NCI-H1092 (cell line): ENCODE measurements at places on chromosomes 3 and 15.

GRCh38 chr3:66052721-66053549 lies 14.2 kb upstream of the MAGI1 start:
- no peak for DNase-seq

GRCh38 chr3:157529751-157530150 lies 26.5 kb upstream of the VEPH1 start:
- DNase-seq, result no peak

- DNase-seq, result no peak
These were observed 528 bp downstream of the RBPMS2 start for GRCh38 chr15:64774629-64775493.

DNA sequence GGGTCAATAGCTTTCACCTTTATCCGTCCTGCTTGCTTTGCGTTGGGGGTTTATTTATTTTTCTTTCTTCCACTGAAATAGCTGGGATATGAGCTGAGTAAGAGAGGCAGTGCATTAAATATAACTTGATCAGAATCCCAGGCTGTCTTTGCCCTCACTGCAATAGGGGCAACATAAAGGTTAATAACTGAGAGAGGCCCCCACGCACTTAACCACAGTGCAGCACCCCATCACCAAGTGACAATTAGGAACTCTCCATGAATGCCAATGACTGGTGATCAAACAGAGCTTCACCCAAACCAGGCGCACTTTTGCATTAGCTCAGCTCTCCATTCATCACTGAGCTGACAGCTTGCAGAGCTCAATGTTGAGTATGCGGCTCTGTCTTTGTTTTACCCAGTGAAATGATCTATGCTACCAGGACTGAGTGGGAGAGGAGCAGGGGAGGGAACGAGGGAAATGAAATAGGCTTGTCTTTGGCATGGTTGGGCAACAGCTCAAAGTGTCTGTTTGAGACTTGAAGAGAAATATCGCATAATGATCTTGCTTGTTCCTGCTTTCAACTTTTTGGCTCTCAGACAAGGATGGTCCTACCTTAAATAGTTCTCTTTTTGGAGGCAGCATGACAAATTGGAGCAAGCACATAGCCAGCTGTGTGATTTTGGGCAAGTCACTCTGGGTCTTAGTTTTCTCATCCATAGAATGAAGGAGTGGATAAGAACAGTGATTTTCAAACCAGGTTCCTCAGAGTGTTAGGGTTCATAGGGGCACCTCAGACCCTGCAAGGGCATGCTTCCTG lies 14.5 kb upstream of the GLCE start:
- no peak for DNase-seq

DNA sequence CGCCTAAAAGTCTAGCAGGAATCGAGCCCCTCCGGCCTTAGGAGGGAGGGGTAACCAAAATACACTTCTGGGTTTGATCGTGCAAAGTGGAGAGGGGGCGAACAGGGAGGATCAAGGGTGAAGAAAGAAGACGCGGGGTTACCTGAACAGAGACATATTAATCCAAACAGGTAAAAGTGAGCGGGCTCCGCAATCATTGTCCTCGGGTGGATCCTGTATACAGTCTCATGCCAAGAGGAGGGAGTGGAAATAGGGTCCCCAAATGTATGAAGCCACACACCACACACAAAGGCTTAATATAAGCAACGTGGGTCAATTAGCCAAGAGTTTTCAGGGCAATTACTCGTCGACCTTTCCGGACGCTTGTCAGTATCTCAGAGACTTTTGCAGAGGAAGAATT lies 749.5 kb downstream of the ROBO1 start:
- no peak for DNase-seq

- no peak for DNase-seq
These were observed 55.9 kb upstream of the OSBPL11 start for GRCh38 chr3:125651244-125651643.

DNA sequence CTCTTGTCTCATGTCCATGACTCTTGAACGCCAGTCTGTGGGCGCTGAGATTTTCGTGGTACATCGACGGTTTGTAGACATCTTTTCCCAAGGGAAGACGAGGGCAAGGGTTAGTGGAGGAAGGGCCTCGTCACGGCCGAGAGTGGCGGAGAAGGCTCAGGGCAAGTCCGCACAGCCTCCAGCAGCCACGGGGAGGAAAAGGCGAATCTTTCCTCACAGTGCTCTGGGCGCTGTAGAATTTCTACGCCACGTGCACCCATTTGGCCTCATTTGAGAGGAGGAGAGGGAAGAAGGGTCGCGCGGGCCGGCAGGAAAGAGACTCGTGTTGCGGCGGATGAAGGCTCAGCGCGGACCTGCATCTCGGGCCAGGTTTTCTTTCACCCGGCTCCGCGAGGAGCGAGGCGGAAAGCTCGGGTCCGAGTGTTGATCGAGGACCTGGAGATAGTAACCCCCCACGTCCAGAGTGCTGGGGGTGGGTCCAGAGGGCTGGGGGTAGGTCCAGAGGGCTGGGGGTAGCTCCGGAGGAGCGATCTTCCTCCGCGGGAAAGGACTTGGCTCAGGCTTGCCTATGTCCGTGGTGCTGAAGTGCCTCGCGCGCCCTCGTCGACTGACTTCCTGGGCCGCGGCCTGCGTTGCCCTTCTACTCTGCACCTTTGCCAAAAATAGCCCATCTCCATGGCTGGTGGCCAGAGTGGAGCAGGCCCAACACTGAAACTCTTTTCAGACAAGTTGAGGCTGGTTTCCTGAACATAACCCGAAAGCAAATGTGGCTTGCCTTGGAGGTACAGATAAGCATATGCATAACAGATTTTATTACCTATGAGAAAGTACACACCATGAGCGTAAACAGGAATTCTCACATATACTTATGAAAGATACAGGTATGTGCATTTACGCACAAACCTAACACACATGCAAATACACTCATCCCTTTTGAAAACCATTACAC lies 1.1 kb downstream of the SLC35G2 start:
- peak; percentile 61 for DNase-seq

GRCh38 chr3:178152031-178152806 lies 384.0 kb upstream of the KCNMB2 start:
- no peak for DNase-seq

DNA sequence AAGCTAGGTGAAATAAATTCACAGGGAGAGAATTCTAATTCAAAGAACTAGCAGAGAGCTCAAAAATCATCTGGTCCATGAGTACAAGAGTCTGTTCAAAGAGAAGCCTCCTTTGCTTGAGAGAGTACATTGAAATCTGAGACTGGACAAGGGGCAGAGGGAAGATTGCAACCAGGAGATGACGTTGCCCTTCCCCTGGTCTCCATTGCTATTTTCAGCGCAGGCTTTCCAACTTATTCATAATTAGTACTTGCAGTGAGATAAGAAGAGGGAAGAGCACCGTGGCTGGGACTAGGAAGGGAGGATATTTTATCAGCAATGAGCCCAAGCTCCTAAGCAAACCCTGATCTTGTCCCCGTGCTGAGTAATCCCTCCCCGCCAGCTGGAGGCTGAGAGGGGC lies 251.8 kb upstream of the RORA start:
- DNase-seq, result no peak

DNA sequence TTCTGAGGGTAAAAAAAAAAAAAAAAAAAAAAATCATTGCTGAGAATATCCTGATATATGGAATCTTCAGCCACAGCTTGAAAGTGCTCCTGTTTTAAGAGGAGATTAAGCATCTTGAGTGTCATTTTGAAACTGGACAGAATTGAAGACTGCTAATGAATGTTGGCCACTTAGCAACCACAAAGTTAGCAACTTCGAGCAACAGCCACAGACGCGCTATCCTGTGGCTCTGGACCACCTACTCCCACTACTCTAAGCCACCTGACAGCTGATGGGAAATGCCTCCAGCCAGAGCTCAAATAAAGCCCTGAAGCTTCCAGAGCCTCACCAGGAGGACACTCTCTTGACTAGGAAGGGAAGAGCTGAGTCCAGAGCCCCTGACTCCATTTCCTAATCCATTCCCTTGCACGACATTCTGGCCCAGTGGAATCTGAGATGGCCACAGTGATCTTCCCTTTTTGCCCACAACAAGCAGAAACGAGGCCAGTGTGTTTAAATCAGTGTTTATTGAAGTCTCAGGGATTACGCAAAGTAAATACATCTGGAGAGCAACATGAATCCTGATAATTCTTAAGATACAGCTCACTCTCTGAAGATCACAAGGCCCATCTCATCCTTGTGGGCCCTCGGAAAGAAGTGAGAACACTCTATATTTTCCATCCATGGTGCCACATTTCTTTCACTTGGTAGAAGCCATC lies 58.6 kb downstream of the TMEM212 start:
- no peak for DNase-seq

DNA sequence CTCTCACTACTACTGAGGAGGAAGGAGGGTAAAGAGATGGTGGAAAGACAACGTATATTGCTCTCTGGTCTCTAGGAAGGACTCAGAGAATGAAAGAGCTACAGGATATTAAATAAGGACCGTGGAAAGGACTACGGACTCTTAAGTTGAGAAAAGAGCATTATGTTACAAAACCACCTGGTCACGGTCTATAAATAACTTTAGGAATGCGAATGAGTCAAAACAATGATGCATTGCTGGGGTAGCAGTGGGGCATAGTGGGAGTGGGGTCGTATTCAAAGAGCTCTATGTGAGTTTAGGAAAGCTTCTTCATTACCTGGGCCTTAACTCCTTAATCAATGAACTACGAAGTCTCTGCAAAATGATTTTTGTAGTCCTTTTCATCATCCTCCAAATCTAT lies 295.7 kb upstream of the SOX14 start:
- DNase-seq, result no peak

GRCh38 chr3:131944676-131945075 lies 90.1 kb downstream of the CPNE4 start:
- no peak for DNase-seq

GRCh38 chr3:127651516-127652172 lies 21.1 kb upstream of the ABTB1 start:
- DNase-seq, result no peak

GRCh38 chr15:41285285-41285684 lies 47.1 kb downstream of the OIP5 start:
- DNase-seq, result no peak

DNA sequence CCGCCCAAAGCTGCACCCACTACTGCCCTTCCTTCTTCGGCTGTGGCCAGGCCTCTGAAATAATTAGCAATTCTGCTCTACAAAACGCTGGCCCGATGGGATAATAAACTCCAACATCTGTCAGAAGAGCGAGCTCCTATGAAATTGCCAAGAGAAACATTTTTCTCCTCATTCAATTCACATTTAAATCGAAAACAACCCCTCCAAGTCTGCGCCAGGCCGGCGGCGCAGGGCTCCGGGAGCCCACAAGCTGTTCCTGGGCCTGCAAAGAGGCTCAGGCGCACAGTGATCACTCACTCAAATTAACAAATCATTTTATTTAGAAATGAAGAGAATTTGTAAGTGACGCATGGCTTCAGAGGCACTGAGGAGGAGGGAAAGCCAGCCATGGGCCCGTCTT lies 55.3 kb upstream of the TMEM115 start:
- no peak for DNase-seq

DNA sequence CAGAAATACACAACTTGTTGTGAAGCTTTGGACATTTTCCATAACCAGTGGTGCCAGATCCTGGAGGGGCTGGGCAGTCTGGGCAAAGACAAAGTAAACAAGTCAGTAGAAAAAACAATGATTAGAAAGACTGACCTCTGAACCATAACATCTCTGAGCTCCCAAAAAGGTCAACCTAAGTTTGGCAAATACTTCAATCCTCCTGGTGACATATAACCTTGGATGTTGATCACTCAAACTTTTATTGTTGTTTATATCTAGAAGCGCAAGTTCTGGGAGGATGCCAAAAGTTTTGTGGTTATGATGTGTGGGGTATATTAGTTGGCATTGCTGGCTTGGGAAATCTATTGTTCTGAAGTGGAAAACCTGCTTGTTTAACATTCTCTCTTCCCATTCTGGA lies 257.7 kb downstream of the DIPK2A start:
- DNase-seq, result no peak

- no peak for DNase-seq
These were observed 283.2 kb upstream of the KCNH8 start for GRCh38 chr3:18864933-18865731.

GRCh38 chr3:72748659-72749058 lies 99.6 kb downstream of the SHQ1 start:
- DNase-seq, result no peak

- no peak for DNase-seq
These were observed 96.0 kb downstream of the SPATA16 start for GRCh38 chr3:173044998-173045397.

- DNase-seq, result no peak
These were observed 420.4 kb downstream of the EPHA3 start for GRCh38 chr3:89527736-89528305.

- DNase-seq, result peak; percentile 17
These were observed 72.4 kb downstream of the CRYGS start for GRCh38 chr3:186471771-186472170.

DNA sequence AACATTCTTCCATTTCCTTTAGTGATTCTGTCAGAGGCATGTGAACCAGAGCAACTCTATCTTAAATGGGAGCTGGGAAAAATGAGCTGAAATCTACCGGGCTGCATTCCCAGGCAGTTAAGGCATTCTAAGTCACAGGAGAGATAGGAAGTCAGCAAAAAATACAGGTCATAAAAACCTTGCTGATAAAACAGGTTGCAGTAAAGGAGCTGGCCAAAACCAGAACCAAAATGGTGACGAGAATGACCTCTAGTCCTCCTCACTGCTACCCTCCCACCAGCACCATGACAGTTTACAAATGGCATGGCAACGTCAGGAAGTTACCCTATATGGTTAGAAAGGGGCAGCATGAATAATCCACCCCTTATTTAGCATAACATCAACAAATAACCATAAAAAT lies 66.4 kb downstream of the B3GALNT1 start:
- no peak for DNase-seq

GRCh38 chr3:41222501-41222900 lies 23.2 kb downstream of the CTNNB1 start:
- DNase-seq, result no peak

DNA sequence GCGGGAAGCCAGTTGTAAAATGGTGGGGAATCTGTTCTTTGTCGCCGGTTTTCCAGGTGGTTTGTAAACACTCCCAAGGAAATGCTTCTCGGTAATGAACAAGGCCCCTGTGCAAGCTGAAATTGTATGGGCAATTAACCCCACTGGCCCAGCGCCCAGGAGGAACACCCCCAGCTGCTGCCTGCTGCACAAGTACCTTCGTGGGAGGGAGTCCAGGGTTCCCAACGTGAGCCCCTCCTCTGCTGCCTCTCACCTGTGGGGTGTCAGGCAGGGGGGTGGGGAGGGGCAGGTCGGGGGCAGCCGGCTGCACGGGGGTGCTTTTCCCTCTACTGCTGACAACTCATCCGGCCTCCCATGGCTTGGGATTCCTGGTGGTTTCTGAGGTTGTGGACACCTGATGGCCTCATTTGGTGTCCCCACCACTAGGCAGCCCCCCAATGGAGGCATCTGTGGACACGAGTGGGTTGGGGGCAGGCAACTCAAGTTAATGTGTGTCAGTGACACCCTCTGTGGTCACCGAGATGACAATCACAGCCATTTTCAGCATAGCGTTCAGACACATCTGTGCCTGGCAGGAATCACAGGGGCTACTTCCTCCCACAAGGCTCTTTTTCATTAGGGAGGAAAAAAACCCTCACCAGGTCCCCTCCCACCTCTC lies 35.6 kb upstream of the PRR23E start:
- peak; percentile 91 for DNase-seq

DNA sequence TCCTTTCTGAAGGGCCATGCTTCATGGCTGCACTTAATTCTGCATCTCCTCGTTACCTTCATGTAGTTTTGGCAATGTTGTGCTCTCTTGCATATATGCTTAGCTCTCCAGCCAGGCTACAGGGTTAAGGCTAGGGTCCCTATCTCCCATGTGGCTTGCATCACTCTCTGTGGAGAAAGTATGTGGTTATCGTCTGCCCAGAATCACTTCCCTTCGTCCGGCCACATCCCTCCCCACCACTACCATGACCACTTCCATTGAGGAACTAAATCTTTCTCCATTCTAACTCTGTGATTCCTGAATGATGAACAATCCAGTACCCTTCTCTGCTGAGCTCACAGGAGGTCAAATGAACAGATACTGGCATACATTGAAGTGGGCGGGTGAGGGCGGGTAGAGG lies 34.0 kb downstream of the WWTR1 start:
- DNase-seq, result no peak
